ENCODE measurements at places on chromosomes 1 and 21.
A peak's percentile ranks its signal among the peaks of the same experiment; 100 is the strongest.

DNA sequence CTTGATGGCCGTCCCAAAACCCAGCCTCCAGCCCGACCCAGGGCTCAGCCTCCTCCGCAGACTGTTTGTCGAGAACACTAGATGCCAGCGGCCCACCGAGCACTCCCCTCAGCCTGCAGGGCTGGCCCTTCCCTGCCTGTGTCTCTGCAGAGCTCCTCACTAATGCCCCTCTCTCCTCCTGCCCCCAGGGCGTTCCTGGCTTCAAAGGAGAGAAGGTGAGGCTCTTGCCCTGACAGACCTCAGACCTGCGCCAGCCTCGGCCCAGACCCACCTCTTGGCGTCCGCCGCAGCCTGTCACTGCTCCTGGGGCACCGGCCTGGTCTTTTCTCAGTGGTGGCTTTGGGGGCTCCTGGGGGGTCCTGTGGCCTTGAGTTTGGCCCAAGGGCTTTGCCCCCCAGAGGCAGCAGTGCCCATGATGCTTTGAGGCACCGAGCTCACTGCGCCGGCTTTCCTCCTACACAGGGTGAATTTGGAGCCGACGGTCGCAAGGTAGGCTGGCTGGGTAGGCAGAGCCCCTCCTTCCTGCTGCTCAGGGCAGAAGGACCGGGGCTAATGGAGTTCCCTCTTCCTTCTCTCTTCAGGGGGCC lies 18.4 kb downstream of the COL6A2 start:
- DNase-seq: no peak

DNA sequence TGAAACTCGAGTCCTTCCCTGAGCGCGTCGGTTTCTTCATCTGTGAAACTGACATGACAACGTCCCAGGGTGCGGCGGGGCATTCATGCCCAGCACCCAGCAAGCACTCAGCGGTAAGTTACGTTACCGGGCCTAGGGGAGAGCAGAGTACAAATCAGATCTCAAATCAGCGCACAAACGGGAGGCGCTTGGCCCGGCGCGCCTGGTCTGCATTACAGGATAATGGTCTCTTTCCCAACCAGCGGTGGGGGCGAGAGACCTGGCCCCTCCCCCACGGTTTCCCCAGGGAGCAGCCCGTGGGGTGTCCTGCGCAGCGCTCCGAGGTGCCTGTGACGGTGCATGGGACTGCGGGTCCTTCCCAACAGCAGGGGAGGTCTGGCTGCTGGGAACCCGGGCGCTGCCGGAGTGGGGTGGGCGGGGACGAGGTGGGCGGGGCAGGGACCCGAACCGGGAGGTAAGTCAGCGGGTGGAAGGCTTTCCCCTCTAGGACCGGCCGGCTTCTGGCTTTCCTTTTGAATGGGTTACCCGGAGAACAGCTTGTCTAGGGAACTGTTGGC lies 1.0 kb downstream of the TMEM51 start:
- no peak for DNase-seq

GRCh38 chr1:247113094-247113497 lies 8.9 kb upstream of the ZNF669 start:
- DNase-seq: no peak

DNA sequence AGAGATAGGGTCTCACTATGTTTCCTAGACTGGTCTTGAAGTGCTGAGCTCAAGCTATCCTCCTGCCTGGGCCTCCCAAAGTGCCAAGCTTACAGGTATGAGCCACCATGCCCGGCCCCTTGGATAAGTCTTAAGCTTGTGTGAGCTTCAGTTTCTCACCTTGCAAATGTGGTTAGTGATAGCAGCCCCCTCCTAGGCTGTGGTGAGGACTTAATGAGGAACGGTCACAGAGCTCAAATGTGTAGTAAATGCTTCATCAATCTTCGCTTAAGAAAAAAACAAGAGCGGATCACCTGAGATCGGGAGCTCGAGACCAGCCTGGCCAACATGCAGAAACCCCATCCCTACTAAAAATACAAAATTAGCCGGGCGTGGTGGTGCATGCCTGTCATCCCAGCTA lies 3.0 kb downstream of the CNR2 start:
- no peak for DNase-seq

DNA sequence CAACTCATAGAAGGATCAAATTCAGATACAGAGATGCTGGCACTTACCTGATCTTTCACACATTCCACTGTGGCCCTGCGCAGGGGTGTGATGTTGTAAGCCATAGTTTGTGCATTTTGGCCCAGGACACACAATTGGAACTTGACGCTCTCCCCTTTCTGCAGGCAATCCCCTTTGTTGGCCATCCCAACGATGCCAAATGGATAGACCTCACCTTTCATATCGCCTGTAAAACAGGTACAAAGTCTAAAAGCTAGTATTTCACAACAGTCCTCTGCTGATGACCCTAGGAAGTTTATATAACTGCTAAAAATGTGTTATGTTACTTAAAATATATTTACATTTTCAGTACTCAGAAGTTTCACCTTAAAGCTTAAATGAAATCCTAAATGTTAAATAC lies 3.9 kb upstream of the NRAS start:
- no peak for DNase-seq

DNA sequence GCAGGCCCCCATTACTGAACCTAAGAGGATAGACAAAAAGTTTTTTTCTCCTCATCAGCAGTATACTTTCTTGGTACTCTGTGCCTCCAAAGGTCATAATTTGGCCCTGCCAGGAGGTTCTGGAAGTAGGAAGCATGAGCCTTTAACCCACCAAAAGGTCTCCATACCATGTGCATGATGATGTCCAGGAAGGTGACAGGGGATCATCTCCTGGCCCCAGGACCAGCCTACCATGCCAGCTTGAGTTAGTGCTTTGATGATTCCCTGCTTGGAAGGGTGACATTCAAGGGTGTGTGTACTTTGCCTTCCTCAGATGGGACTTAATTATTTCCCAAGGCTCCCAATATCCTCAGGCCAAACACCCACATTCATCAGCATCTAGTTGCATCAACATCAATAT lies 6.3 kb upstream of the SPRR1A start:
- DNase-seq: no peak

- DNase-seq: no peak
These were observed 87.5 kb downstream of the RWDD3 start for GRCh38 chr1:95321531-95321930.

GRCh38 chr1:114737314-114737849 lies 20.4 kb downstream of the CSDE1 start:
- no peak for DNase-seq

DNA sequence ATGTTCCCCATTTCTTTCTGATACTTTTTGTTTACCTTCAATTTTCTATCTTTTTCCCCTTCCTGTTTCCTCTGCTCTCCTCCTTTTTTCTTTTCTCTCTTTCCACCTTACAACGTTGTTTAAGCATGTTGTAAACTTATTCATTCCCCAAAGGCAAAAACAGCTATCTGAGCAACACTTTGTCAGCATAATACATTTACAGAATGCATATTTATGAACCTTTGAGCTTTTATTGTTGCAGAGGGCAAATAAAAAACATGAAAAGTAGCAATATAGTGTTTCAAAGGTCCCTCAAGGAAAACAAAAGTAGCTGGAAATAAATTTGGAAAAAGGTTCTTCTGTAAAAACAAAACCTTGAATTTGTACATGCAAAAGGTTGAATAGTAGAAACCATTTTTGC lies 169.5 kb downstream of the ATP6V1G3 start:
- DNase-seq: no peak

GRCh38 chr1:41242342-41243078 lies 404 bp upstream of the SCMH1 start:
- DNase-seq: peak; percentile 69

DNA sequence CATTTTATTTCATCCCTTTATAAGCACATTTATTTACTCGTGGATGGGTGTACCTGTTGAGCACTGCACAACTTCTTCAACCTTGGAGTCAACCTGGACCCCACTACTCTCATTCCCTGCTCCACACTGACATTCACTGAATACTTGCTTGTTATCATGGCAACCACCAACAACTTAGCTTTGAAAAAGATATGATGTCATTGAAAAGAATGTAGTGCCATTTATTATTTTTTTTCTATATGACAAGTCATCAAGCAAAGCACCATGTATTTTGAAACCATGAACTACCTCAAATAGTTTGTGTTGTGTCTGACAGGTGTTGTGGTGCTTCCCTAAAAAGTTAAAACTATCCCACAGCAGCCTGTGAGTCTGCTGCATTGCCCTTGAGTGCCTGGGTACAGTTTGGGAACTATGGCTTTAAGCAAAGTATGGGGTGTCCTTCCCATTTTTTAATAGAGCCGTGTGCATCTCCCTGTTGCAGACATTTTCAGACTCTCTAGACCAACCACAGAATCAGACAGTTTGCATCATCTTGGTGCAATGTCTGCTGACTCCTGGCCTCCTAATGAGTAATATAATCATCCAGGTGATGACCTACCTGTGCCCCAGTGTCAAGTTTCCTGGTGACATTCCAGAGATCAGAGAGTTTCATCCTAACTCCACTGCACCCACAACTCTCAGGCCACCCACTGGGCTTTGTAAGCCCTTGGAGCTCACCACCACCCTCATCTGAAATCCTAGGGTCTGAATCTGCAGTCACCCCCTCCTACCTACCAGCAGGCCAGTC lies 339.7 kb upstream of the PROX1 start:
- DNase-seq: no peak

DNA sequence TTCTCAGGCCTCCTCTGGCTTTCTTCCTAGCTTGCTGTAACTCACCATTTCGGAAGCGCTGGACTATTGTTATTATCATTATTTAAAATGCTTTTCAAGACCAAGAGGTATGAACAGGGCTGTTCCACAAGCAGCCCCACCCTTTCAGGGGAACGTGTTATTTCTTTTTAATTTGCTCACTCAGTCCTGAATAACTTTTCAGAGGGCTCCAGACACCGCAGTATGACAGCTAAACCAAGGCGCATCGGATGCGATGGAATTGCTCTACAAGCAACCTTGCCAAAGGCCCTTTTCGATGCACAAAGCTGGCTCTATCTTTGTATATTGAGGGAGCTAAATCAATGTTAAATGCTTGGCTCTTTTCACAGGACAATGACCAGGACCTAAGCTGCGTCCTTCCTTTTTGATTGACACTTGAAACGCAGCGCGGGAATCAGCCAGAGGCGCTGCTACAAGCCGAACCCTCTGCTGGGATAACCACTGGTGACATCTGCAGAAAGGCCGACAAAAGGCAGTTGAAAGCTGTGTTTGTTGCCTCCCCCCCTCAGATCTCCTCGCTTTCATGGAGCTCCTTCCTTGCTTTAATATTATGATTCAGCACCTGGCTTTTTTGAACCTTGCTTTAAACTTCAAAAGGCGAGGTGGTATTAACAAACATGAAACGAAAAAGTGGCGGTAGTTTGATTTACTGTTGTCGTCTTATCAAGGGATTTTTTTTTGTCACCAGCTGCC lies 204.7 kb upstream of the PROX1 start:
- DNase-seq: no peak

DNA sequence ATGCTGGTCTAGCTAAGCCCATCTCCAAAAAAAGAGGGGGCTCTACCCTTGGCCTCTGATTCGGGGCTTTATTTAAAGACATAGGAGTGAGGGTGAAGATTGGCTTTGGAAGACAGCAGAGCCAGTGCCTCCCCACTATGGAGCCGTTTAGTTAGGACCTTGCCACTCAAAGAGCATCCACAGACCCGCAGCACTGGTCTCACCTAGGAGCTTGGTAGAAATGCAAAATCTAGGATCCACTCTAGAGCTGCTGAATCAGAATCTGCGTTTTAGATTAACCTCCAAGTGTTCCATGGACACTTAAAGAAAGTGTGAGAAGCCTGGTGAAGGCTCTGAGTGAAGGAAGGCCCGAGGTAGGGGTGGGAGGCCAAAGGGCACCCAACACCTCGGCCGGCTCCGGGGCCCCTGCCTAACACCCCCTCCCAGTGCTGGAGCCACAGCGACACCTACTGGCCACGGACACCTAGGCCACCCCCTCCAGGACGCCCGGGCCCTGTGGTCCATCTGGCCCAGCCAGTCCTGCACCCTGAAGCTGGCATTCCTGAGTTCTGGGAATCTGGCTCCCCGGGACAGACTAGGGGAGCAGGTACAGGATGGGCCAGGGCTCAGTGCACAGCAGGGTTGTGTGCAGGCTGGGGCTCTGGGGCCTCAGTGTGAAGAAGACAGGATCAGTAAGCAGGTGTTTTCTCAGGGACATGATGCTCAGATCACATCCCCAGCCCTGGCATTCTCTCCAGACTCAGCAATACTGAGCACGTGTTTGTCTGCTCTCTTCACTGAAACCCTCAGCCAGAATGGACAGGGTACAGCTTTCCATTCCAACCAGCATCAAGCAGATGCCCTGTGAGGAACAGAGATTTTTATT lies 79.2 kb downstream of the TMEM53 start:
- peak; percentile 73 for DNase-seq

Data from NCI-H774 (cell line).